ENCODE measurements at places on chromosomes 4 and X.

- DNase-seq: no peak
Observed at GRCh38 chr4:53421791-53422190, 44.4 kb downstream of the FIP1L1 start.

GRCh38 chrX:137915466-137915865 is 349.5 kb downstream of the ZIC3 start:
- no peak for DNase-seq

DNA sequence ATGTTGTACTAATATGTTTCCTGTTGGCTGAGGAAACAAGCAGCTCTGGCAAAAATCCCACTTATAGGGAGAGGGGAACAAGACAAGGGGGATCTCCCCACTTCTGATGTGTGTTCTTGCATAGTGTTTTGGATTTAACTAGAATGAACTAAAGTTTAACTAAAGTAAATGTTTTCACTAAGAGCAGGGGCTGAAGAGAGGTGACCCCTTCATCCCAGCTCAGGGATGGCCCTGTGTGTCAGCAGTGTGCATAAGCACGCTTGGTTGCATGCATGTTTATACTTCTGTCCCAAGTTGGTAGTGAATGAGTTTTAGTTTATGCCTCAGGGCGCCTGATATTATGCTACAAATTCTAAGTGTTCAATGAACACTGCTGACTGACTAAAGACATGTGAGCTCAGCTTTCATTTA is 169.4 kb downstream of the MGST2 start:
- DNase-seq: no peak

DNA sequence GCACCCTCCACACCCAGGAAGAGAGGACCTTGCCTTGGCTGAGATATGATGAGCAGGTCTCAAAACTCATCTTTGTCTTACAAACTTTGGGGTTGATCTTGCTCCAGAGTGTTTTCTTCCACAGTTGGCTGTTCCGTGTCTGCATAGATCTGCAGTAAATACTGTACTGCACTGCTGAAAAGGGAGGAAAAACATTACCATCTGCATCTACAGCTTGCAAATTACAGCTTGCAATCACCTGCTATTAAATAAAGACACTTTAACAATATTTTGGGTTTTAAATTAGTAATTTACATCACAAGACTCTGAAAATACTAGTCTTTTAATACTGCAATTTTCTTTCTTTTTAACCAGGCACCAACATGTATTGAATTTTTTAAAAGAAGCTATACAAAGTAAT is 499.5 kb downstream of the STIM2 start:
- DNase-seq: no peak

- DNase-seq: no peak
Observed at GRCh38 chr4:121653214-121653613, 43.6 kb downstream of the ANXA5 start.

- no peak for DNase-seq
Observed at GRCh38 chr4:118360106-118360505, 7.3 kb upstream of the PRSS12 start.

- no peak for DNase-seq
Observed at GRCh38 chr4:17823871-17824669, 13.3 kb downstream of the NCAPG start.

DNA sequence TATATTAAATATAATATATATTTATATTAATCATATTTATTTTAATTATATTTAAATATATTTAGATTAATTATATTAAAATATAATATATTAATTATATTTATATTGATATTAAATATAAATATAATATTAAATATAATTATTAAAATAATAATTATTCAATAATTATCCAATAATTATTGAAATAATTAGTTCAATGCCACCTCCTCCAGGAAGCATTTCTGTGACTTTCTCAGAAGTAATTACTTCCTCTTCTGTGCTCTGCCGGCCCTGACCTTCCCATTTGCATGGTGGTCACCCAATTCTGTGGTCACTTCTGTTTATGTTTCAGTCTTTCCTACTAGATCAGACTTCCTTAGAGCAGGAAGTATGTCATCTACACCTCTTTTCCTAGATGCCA is 45.8 kb downstream of the EVC2 start:
- DNase-seq: no peak

DNA sequence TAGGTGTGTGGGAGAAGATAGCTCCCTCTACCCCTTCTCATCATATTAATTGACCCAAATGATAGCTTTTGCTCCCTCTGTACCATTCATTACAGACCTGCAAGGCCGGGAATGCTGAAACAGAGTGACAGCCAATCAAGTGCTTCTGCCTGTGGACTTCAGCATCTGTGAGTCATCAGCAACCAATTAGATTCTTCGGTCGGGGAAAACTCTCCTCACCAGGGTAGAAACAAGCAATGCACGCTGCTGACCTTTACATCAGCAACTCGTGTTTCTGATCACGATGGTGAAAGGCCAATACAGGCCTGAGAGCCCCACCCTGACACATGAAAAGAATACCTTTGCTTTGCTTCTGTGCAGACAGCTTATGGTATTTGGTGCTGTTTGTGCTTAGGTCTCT is 347.2 kb upstream of the DDX53 start:
- peak; percentile 25 for DNase-seq
